ENCODE measurements at places on chromosomes 16 and 17.

- peak; percentile 93 for DNase-seq
These were observed 10.0 kb downstream of the ATP5PD start for GRCh38 chr17:75036643-75037268.

GRCh38 chr17:17380145-17380925, 77.2 kb downstream of the NT5M start:
- DNase-seq, result no peak

DNA sequence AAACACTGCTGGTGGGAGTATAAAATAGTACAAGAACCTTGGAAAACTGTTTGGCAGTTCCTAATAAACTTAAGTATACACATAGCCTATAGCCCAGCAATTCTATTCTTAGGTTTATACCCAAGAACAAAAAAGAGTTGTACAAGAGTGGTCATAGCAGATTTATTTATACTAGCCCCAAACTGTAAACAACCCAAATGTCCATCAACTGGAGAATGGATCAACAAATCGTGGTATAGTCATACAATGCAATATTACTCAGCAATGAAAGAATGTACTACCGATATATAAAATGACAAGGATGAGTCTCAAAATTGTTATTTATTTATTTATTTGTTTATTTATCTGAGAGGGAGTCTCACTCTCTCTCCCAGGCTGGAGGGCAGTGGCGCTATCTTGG, 23.1 kb downstream of the GNGT2 start:
- DNase-seq, result no peak

- DNase-seq, result no peak
These were observed 63.3 kb downstream of the KSR1 start for GRCh38 chr17:27519550-27519949.
